ENCODE measurements at places on chromosomes 16 and 17.

DNA sequence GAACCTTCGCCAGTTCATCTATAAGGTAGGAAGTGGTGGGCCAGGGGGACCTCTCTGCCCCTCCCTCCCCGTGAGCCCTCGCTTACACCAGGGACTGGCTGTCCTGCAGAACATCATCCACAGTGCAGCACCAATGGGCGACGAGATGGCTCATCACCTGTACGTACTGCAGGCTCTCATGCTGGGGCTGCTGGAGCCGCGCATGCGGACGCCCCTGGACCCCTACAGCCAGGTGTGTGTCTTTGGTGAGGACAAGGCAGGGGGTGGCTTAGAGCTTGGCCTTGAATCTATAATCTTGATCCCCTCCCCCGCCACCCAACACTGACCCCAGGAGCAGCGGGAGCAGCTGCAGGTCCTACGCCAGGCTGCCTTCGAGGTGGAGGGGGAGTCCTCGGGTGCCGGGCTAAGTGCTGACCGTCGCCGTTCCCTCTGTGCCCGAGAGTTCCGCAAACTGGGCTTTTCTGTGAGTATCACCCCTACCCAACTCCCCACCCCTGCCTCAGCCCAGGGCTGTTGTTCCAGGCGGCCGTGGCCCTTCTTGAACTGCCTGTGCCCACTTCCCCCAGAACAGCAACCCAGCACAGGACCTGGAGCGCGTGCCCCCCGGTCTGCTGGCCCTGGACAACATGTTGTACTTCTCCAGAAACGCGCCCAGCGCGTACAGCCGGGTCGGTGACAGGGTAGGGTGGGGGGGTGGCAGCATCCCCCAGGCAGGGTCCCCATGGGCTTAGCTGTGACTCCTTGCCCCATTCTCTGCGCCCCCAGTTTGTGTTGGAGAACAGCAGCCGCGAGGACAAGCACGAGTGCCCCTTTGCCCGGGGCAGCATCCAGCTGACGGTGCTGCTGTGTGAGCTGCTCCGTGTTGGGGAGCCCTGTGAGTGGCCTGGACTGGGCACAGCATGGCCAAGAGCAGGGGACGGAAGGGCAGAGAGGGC, 2.7 kb downstream of the ELMO3 start:
- no peak for DNase-seq

DNA sequence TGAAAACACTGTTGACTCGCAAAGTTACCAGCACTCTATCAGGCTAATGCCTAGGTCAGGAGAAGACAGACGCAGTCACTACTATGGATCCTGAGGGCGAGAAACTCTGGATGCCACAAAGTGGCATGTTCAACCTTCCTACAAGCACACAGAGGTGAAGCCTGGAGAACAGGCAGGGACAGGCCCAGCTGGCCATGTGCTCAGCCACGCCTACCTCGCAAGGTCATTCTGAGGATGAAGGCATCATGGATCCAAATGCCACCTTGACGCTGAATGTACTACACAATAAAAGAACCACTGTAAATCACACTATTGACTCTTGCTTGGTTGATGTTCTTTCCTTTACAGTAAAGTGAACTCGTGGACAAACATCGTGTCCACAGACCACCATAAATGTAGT, 85.8 kb downstream of the ANKRD11 start:
- DNase-seq: no peak

GRCh38 chr16:2854700-2855309, 3.2 kb downstream of the PRSS22 start:
- no peak for DNase-seq

DNA sequence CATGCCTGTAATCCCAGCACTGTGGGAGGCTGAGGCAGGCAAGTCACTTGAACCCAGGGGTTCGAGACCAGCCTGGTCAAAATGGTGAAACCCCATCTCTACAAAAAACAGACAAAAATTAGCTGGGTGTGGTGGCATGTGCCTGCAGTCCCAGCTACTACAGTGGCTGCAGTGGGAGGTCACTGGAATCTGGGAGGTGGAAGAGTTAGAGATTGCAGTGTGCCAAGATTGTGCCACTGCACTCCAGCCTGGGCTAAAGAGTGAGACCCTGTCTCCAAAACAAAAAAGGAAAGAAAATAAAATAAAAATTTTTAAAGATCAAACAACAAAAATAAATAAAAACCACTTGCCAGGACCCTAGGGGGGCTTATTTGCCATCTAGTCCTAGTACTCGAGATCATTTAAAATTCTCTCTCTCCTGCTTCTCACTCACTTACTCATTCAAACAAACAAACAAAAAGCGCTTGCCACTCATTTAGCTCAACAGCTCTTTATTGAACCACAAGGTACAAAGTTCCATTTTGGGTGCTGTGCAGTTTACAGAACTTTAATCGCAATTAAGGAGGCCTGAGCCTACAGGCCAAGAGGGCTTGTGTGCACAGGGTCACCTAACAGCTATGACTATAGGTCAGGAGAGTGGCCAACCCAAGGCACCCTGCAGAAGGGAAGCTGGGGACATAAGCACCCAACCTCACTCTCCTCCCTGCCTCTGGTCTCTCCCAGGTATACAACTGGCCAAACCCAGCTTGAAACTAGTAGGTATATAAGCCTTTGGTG, 4.4 kb downstream of the CHD9NB start:
- DNase-seq: no peak

GRCh38 chr16:88650749-88651275, at the start of gene CYBA:
TSS of gene CYBA (minus strand) at chr16:88651053. CDS start at chr16:88651013, 40 bp downstream.
- DNase-seq: peak; percentile 72

DNA sequence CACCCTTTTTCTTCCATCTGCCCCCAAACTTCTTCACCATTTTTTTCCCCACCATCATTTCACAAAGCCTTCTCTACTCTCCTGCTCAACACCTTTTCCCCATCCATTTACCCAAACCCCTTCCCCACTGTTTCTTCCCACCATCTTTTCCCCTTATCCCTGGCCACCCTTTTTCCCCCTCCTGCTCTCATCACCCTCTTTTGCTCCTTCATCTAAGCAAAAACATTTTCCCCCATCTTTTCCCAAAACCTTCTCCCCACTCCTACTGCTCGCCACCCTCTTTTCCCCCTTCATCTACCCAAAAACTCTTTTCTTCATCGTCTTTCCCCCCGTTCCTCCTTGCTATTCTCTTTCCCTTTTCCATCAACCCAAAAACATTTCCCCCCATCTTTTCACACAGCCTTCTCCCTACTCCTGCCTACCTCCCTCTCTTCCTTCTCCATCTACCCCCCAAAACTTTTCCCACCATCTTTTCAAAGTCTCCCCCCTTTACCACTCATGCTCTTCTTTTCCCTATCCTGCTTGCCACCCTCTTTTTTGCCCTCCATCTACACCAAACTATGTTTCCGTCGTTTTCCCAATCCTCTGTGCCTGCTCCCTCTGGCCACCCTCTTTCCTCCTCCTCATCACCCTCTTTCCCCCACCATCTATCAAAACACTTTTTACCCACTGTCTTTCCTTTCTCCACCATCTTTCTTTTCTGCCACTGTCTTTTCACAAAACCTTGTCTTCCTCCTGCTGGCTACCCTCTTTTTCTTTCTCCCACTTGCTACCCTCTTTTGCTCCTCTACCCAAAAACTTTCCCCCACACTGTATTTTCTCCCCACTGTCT, 205.8 kb upstream of the WSB1 start:
- DNase-seq: no peak

DNA sequence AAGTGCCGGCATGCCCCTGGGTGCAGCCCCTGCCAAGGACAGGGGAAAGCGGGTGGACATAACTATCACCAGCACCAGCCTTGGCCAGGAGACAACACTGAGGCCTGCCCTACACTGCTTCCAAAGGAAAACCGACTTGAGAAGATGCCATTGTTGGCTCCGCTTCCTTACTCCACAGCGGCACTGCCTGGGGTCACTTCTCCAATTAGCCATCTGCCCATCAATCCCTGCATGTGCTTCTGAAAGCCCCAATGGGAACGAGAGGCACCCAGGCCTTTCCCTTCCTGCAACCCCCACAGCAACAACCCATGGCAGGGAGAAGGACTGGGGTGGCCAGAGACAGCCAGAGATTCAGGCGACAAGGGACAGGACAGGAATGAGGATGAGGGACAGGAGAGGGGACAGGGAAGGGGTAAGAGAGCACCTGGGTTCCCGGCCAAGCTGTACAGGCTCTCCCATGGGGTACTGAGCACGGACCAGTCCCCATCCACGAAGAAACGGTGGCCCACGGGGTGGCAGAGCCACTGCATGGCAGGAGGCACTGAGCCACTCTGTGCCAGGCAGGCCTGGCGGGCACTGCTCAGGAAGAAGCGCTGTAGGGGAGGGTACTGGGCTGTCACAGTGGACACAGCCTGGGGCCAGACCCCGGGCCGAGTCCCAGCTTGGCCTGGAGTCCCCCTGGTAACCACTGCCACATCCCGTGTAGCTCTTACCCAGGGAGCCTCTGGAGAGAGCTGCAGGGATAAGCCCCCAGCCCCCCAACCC, 21.2 kb downstream of the SREBF1 start:
- no peak for DNase-seq

DNA sequence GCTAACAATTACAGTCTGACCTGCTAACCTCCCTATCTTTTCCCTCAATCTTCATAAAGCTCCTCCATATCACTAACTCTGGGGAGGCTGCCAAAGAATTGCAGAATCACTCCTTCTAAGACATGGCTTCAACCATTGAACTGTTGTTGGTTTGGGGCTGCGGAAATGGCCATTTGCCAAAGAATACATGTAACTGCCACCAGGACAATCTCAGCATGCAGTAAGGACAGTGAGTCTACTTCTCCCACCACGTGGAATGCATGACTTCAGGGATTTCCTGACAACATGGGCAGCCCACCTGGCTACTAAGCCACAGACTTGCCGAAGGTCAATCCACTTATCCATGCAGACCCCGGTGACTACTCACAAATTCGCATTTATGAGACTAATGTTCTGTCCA, 104.3 kb upstream of the NUDT7 start:
- no peak for DNase-seq

- DNase-seq: no peak
These were observed 5.9 kb downstream of the GIT1 start for GRCh38 chr17:29583324-29584248.

GRCh38 chr17:50518384-50519023, 10.3 kb downstream of the MYCBPAP start:
- no peak for DNase-seq

GRCh38 chr17:43613917-43614316, 47.8 kb downstream of the MEOX1 start:
- DNase-seq: no peak

- no peak for DNase-seq
These were observed 89.8 kb upstream of the PIRT start for GRCh38 chr17:10927712-10928111.

DNA sequence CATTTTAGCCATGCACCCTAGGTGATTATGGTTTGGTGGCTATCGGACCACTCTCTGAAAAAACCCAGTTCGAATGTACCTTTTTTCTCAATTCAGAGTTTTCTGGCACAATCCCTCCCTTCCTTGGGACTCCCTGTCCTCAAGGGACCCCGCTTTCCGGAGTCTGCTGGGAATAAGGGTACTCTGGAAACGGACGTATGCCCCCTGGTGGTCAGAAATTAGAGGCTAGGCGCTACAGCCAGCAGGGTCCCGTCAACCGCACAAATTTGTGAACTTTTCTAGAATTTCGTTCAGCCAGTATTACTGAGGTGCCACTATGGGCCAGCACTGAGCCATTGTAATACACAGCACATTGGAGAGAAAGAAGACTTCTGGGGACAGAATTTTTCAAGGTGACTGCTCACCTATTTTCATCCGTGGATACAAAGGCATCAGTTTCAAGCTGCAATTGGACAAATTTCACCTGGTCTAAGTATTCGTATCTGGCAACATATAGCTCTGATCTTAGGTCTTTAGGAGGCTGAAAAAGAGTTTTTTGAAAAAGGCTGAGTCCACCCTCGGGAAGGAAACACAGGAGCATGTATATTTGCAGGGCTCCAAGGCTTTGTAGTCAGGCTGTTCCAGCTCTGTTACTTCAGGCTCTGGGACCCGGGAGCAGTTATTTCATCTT, 27.1 kb upstream of the CRYBA1 start:
- DNase-seq: peak; percentile 55

DNA sequence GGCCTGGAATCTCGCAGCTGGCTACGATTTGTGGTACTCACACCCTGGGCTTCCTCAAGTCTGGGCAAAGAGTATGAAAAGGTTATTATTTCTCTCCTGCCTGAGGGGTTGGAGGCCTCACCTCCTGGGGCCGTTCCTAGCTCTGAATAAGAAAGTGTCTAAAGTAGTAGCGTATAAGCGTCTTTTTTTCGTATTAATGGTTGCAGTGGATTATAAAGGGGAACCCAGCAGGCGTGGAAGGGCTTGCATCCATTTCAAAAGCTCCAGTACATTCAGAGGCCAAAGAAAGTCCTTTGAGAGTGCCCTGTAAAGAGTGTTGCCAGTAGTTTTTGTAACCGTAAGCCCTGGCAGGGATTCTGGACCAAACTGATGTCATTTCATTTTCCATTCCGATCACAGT, 72.2 kb upstream of the MPHOSPH6 start:
- no peak for DNase-seq

GRCh38 chr16:87380881-87381280, 2.7 kb downstream of the FBXO31 start:
- DNase-seq: no peak

- no peak for DNase-seq
These were observed 62.3 kb downstream of the GSG1L start for GRCh38 chr16:28001184-28001583.

- no peak for DNase-seq
These were observed 32.8 kb downstream of the HIC1 start for GRCh38 chr17:2087597-2088211.

- DNase-seq: no peak
These were observed 6.0 kb upstream of the MAPT start for GRCh38 chr17:45888392-45888791.

- DNase-seq: no peak
These were observed 134.2 kb downstream of the PRKCA start for GRCh38 chr17:66436631-66437030.

DNA sequence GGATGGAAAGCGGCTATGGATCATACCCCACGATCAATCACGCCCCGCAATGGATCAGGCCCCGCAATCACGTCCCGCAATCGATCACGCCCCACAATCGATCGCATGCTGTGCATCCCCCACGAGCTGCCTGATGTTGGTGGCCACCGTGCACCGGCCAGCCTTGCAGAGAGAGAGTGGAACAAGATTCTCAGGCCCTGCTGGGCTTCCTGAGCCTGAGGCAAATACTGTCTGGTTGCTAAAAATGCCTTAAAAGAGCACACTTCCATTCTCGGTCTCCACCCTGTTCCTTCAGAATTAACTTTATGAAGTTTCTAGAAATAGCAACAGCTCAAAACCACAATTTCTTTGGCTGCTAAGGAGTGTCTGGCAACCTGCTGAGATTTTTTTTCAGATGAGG, 81.5 kb downstream of the VPS53 start:
- no peak for DNase-seq

- DNase-seq: no peak
These were observed 39.4 kb downstream of the ZNRF1 start for GRCh38 chr16:75038036-75038858.

GRCh38 chr17:83089328-83090132, 10.1 kb downstream of the METRNL start:
- no peak for DNase-seq

Measured in activated naive CD4-positive, alpha-beta T cell (primary cell).